Astrocyte (in vitro differentiated cells and primary cell): ENCODE measurements at places on chromosomes 16 and 17.

DNA sequence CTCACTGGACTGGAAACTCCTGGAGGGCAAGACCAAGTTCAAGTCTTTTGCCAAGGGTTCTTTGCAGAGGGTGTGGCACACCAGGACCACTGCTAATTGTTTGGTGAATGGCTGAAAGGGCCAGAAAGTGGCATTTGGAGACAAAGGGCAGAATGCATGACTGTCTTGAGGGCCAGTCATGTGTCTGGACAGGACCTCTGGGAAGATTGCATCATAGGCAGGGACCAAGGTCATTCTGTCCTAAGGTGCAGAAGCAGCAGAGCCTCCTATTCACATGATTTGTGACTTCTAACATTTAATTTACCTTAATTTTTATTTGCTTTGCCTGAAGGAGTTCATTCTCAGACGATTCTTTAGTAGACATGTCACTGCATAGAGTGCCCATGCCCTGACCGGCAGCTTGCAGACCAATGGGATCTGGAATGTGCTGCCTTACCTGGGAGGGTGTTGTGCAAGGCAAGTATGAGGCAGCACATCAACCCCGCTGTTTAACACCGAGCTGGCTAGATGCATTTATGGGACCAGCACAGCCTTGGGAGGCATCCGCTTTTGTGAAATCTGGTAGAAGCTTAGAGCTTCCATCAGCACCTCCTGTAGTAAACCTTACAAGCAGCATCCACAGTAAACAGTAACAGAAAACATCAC, 62.3 kb upstream of the MAF start:
- no peak for DNase-seq

- DNase-seq, result no peak
Observed at GRCh38 chr16:58399718-58400633, 7.7 kb downstream of the GINS3 start.

GRCh38 chr17:1598399-1599095, 30.1 kb downstream of the SLC43A2 start:
- DNase-seq, result no peak

GRCh38 chr17:42027590-42027889, 7.7 kb downstream of the NKIRAS2 start:
- DNase-seq, result no peak

DNA sequence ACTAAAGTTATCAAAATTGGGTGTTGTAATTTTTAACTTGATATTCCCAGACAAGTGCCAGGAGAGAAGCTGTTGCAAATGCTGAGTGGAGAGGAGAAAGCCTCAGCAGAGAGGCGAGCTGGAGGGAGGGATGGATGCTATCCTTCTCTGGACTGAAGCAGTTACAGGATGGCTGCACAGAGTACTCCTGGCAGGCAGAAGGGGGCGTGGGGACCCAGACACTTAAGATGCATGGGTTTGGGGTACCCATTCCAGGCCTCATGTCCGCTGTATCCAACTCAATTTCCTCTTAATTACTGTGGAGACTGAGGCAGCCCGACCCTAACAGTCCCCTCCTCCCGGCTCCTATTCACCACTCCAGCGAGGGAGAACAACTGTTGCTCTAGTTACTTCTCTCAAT, 25.4 kb upstream of the ALDH3A1 start:
- DNase-seq, result no peak

GRCh38 chr17:50373705-50374104, 676 bp downstream of the EME1 start:
- DNase-seq, result no peak

GRCh38 chr17:74045608-74046280, 157.7 kb upstream of the RPL38 start:
- no peak for DNase-seq
